ENCODE measurements at places on chromosomes 7 and 10.
A peak's percentile ranks its signal among the peaks of the same experiment; 100 is the strongest.

DNA sequence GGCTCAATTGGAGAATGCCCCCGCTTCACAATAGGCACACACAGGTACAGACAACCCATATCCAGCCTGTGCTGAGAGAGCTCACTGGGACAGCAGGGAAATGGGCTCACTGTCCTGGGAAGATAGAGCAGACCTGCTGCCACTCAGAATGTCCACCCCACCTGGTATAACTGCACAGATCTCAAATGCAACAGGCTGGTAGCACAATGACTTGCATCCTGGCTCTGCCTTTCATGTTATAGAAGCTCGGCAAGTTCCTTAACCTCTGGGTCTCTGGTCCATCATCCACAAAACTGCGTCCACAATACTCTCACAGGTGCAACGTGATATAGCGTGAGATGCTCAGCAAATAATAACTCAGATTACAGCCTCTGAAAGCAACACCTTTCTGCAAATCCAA lies 295.4 kb downstream of the GRID1 start:
- DNase-seq: no peak

DNA sequence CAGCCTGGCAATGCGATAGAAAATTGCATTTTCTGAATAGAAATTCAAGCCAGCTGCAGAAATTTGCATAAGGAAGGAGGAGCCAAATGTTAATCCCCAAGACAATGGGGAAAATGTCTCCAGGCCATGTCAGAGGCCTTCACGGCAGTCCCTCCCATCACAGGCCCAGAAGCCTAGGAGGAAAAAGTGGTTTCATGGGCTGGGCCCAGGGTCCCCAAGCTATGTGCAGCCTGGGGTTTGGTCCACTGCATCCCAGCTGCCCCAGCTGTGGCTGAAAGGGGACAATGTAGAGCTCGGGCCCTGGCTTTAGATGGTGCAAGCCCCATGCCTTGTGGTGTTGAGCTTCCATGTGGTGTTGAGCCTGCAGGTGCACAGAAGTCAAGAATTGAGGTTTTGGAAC lies 10.0 kb upstream of the GARIN1A start:
- DNase-seq: no peak

DNA sequence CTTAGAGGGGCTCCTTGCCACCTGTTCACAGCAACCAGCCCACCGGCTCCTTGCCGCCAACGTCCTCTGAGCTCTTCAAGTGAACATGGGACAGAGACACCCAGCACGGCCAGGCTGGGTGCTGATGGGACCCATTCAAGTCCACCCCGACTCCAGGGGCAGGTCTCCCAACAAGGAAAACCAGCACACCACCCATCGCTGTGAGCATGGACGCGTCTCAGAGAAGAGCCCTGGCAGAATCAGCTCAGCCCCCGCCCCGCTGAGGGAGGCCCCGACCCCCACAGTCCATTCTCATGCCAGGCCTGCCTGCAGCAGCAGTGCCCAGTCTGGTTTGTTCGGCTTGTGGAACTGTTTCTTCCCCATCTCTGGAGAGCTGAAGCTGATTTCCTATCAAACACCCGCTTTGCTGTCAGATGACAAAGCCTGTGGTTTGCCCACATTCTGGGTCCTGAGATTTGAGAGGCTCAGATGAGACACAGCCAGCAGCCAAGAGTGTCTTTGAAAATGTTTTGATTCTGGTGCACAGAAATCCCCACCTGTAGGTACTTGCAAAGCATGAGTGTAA lies 216.6 kb downstream of the ZMYND11 start:
- peak; percentile 78 for DNase-seq

DNA sequence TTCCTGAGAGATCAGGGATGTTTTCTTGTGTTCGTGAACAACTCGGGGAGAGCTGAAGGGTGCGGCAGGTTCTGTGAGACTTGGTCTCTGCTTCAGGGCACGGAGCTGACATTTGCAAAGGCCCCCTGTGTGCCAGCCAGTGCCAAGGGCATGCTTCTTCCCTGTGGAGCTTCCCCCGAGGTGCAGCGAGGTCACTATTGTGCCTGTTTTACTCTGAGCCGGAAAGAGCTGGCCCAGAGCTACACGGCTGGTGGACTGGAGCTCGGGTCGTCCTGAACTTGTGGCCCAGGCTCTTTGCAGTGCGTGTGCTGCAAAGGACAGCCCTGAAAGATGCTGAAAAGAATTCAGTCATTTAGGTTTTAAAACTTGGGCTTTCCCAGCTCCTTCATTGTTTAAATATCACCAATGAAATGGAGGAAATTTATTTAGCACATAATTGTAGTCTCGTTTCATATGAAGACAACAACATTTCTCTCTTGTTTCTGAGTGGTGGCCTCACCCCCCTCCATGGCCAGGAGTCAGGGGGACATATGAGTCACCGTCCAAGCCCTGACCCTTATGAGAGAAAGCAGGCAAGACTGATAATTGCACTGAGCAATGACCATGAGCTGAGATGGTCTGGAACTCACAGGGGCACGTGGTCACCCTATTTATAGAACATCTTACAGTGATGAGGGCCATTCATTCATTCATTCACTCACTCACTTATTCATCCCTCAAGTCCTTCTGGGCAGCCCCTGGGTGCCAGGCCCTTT lies 102.6 kb downstream of the PTPRE start:
- DNase-seq: no peak

DNA sequence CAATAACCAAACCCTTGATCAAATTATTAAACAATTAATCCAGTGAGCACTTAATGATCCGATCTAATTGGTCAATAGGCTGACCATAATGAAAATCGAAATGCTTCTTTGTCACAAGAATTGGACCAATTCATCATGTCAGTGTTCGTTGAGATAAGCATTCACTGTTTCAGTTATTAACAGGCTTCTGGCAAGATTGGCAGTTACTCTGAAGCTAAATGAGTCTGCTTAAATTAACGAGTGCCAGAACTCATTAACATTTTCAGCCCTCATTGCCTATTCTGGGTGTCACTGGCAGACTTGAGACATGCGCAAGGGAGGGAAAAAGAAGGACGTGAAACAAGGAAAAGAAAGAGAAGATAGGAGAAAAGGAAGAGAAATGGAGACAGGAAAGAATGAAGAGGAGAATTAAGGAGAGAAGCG lies 30.7 kb upstream of the SLC26A3 start:
- no peak for DNase-seq

DNA sequence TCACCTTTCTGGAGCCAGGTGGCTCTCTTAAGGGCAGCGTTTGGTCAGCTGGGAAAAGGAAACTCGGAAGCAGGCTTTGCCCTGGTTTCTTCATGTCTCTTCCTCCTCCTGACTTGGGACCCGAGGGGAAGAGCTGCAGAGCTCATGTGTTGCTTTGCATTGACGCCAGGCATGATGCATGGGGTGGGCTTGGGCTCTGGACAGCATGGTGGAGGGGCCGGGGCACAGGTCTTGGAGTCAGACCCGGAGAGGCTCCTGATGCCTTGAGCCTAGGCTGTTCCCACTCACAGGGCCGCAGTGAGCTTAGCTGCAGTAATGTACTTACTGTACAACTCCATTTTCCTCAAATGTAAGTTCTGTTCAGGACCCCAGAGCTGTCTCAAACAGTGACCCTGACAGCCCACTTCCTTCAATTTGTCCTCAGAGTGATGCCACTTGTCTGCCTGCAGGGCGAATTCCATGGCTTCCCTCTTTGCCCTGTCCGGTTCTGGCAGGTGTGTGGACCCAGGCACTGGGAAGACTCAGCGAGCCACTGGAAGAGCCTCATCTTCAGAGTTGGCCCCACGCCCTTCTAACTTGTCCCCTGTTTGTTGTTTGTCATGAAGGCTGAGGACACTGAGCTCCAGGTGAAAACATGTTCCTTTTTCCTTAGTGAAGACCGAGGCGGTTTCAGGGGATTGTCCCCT lies 50.2 kb downstream of the ZNF467 start:
- no peak for DNase-seq

Data from naive thymus-derived CD8-positive, alpha-beta T cell (primary cell).